ENCODE measurements at places on chromosomes 7 and 10. TPM values are rescaled to one million over a fixed set of nuclear protein-coding genes. Genes with fewer than 3 reads are reported as not detected.

CLEC2L gene
- not detected for total RNA-seq

TRUB1 gene
- 14.5 TPM for total RNA-seq

PLCE1 gene
- 6.0 TPM for total RNA-seq

SPDYE6 gene
- not detected for total RNA-seq

TUBB8 gene
- total RNA-seq = not detected

PALD1 gene
- 3.7 TPM for total RNA-seq

TBXAS1 gene
- total RNA-seq = 4.9 TPM

SMO gene
- 18.9 TPM for total RNA-seq

Measured in pericardium fibroblast (primary cell).